ENCODE measurements at places on chromosomes 11 and 22.

DNA sequence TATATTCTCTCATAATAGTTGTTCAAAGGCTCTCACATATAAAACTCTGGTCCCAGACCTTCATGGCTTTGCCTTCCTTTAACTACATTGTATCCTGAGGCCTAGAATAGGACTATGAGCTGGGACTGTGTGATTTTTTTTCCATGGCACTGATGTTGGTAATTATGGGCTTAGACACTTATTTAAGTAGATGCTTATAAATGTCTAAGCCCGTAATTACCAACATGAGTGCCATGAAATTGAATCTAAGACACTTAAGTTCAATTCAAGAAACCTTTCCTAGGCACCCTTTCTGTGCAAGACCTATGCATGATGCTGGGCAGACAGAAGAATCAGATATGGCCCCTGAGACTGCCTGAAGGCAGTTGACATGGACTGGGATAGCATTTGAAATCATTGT, 63.0 kb downstream of the P4HA3 start:
- DNase-seq, result no peak

GRCh38 chr11:75267171-75267970, 26.8 kb downstream of the TPBGL start:
- no peak for DNase-seq

DNA sequence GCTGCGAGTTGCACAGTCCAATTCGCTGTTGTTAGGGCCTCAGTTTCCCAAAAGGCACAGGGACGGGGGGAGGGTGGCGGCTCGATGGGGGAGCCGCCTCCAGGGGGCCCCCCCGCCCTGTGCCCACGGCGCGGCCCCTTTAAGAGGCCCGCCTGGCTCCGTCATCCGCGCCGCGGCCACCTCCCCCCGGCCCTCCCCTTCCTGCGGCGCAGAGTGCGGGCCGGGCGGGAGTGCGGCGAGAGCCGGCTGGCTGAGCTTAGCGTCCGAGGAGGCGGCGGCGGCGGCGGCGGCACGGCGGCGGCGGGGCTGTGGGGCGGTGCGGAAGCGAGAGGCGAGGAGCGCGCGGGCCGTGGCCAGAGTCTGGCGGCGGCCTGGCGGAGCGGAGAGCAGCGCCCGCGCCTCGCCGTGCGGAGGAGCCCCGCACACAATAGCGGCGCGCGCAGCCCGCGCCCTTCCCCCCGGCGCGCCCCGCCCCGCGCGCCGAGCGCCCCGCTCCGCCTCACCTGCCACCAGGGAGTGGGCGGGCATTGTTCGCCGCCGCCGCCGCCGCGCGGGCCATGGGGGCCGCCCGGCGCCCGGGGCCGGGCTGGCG, at the start of gene BCR:
BCR (plus strand) TSS at position 209 of the 592 bp plus-strand sequence. CDS start 452 bp downstream, outside the sequence.
- DNase-seq, result peak; percentile 57

DNA sequence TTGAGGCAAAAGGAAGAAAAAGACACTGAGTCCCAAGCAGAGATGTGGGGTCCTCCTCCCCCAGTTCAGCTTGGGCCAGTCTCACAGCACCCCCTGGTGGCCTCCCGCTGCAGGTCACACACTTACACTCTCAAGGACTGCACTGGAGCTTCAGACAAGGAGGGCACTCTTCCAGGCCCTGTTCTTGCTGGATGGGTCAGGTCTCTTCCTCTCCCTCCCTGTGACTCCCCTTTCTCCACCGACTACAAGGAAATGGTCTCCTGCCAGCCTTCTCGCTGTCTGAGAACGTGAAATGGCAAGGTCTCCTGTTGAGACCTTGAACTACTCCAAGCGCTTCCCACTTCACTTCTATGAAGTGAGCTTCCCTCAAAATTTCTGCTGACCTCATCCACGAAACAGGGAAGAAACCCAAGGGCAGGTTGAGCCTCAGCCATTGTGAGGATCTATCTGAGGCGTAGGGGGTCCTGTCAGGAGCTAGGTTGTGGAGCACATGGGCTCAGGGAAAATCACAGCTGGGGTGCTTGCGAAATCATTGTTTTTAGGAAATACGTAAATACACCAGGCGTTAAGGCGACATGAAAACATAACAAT, 11.2 kb upstream of the IGLL1 start:
- peak; percentile 55 for DNase-seq

GRCh38 chr11:134581121-134581626, 169.1 kb upstream of the B3GAT1 start:
- no peak for DNase-seq

GRCh38 chr22:22178355-22178965, 66.1 kb upstream of the VPREB1 start:
- no peak for DNase-seq

DNA sequence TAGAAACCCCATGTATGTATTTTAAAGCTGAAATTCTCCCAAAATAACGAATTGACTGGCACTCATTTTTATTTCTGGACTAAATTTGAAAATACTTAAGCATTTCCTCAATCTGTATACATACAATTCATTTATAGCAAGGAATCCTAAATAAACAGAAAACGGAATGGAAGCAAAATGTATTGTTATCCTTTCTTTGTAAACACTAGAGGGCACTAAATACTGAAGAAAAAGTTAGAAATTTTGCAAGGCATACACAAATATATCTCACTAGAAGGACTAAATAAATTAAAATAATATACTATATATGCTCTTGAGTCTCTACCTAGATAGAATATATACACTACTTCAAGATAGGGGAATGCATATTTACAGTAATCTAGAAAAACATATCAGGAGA, 23.1 kb upstream of the ANO5 start:
- DNase-seq, result no peak

- no peak for DNase-seq
Observed at GRCh38 chr11:68467201-68467834, 6.8 kb downstream of the PPP6R3 start.

- DNase-seq, result no peak
Observed at GRCh38 chr11:131223198-131223991, 147.0 kb upstream of the NTM start.

- DNase-seq, result no peak
Observed at GRCh38 chr22:30031328-30031727, 48.9 kb upstream of the HORMAD2 start.

DNA sequence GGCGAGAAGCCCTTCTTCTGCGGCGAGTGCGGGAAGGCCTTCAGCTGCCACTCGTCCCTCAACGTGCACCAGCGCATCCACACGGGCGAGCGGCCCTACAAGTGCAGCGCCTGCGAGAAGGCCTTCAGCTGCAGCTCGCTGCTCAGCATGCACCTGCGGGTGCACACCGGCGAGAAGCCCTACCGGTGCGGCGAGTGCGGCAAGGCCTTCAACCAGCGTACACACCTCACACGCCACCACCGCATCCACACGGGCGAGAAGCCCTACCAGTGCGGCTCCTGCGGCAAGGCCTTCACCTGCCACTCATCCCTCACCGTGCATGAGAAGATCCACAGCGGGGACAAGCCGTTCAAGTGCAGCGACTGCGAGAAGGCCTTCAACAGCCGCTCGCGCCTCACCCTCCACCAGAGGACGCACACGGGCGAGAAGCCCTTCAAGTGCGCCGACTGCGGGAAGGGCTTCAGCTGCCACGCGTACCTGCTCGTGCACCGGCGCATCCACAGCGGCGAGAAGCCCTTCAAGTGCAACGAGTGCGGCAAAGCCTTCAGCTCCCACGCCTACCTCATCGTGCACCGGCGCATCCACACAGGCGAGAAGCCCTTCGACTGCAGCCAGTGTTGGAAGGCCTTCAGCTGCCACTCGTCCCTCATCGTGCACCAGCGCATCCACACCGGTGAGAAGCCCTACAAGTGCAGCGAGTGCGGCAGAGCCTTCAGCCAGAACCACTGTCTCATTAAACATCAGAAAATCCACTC, 12.2 kb downstream of the ZNF74 start:
- no peak for DNase-seq

GRCh38 chr11:120258661-120259060, 18.7 kb downstream of the POU2F3 start:
- DNase-seq, result no peak

- no peak for DNase-seq
Observed at GRCh38 chr22:19503367-19503766, 20.8 kb downstream of the CLDN5 start.

DNA sequence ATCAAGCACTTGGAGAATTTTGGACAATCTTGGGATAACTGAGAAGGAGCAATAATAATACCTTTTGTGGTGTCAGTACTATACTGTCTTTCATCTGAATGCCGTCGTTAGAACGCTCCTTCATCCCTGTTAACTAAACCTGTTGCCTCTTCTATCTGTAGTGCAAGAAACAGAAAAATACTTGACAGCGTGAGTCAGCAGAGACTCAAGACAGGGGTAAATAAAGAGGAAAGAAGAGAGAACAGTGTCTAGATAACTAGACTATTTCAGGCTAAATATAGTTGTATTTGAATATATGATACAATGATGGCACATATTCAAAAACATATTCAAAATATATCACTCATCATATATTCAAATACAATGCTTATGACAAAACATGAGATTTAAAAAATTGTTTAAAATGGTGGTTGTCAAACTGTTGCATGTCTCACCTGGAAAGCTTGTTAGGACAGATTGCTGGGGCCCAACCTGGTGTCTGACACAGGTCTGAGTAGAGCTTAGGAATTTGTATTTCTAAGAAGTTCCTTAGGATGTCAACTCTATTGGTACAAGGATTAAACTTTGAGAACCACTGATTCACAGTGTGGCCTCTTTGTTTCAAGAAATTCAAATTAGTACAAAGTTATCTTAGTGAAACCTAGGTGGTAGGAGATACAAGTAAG, 17.4 kb downstream of the OOSP4A start:
- DNase-seq, result no peak

- DNase-seq, result no peak
Observed at GRCh38 chr11:26985470-26985869, 8.4 kb upstream of the FIBIN start.

GRCh38 chr11:117179048-117179999, 781 bp downstream of the SIDT2 start:
- DNase-seq, result peak; percentile 65

DNA sequence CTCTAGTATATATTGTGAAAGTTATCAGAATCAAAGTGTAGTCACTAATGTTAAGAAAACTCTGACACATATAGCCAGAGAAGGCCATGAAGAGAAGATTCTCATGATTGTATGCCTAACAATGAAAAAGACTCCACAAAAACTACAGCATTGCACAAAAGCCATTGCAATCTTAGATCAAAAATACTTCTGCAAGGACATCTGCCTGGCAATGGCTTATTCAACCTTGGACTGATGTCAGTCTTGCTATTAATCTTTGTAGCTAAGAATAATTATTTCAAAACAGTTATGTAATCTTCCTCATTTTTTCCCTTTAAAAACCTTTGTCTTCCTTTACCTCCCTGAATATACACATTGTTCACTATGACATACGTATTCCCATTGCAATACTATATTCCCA, 55.3 kb upstream of the SLC36A4 start:
- DNase-seq, result no peak

GRCh38 chr22:37680191-37680851, 4.9 kb downstream of the LGALS1 start:
- DNase-seq, result no peak

DNA sequence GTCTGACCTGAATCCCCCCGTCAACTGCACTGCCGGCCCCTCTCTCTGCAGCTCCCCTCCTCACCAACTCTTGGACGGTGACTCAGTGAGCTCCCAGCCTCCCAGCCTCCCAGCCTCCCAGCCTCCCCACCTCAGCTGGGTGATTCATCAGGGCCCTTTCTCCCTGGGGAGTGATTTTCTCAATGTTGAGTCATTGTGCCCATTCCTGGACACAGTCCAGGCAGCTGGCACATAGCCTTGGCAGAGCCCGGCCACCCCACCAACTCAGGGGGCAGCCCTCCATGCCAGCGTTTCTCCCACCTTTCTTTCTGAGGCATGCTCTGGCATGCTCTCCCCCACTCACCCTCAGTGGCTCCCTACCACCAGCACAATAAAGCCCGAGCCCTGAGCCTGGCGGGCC, 30.7 kb downstream of the PDE2A start:
- DNase-seq, result peak; percentile 18

- DNase-seq, result no peak
Observed at GRCh38 chr11:71065841-71066240, 186.5 kb downstream of the SHANK2 start.

- no peak for DNase-seq
Observed at GRCh38 chr22:38125751-38126201, 15.3 kb upstream of the BAIAP2L2 start.
